NCI-H187 (cell line): ENCODE measurements at places on chromosomes 6 and 20.
A peak's percentile ranks its signal among the peaks of the same experiment; 100 is the strongest.

DNA sequence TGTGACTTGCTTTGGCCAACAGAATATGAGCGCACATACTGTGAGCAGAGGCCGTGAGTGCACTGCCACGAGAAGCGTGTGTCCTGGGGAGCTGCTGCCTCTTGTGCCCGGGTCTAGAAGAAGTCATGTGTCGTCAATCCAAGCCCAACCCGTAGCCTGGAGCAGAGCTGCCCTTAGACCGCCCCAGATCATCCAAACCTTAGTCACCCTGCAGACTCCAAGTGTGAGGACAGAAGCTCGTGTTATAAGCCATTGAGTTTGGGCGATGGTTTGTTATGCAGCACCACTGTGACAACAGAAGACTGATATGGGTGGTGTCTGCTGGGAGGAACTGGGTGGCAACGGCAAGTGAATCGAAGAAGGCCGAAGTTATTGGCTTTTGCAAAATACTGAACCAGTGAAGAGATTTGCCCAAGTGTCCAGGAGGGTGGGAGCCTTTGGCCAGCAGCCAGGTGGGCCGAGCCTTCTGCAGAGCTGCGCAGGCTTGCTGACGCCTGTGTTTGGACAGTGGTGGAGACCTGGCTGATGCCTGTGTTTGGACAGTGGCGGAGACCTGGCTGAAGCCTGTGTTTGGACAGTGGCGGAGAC, 101.3 kb upstream of the SULF2 start:
- no peak for DNase-seq

DNA sequence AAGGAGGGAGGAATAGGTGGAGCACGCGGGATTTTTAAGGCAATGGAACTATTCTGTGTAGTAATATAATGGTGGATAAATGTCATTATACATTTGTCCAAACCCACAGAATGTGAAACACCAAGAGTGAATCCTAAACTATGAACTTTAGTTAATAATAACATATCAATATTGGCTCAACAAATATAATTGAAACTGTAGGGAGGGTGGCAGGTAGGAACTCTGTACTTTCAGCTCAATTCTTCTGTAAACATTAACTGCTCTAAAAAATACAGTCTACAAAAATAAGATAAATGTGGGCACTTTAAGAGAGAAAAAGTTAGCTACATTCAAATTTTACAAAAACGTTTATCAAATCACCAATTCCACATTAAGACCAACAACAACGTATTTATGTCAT, 136.7 kb upstream of the RUNX2 start:
- DNase-seq, result no peak

DNA sequence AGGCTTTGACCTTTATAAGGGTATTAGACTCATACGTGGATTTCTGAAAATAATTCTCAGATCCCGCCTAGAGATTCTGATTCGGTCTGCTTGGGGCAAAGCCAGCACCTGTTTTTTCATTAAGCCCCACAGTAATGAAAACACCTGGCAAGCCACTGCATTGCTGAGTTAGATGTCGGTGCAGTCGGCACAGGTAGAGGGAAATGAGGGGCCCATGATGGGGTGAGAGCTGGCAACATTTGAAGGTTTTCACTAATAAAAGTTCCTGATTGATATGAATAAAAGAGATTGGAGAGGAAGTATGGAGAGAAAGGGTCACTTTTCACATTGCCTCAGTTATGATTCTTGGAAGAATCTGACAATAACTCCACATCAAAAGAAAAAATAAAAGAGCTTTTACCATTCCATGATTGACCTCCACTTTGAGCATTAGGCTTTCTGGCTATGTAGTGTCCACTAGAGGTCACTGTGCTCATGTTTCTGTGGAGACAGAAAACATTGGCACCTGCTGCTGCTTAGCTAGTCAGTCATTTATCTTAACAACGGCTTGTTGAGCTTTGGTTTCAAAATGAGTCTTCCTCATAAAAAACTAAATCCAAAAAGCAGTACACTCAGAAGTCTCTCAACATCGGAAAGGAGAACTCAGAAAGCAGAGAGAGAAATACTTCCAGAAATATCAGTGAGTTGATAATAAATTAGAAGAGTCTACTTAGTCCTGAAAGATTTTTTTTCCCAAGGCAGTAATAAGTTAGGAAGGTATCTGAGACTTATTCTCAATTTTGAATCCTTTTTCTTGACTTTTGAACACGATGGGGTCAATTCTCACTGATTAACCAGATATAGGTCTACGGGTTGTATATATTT, 53.3 kb upstream of the KLHL31 start:
- DNase-seq, result peak; percentile 44

GRCh38 chr6:128057946-128058345, 157.1 kb upstream of the THEMIS start:
- DNase-seq, result no peak

DNA sequence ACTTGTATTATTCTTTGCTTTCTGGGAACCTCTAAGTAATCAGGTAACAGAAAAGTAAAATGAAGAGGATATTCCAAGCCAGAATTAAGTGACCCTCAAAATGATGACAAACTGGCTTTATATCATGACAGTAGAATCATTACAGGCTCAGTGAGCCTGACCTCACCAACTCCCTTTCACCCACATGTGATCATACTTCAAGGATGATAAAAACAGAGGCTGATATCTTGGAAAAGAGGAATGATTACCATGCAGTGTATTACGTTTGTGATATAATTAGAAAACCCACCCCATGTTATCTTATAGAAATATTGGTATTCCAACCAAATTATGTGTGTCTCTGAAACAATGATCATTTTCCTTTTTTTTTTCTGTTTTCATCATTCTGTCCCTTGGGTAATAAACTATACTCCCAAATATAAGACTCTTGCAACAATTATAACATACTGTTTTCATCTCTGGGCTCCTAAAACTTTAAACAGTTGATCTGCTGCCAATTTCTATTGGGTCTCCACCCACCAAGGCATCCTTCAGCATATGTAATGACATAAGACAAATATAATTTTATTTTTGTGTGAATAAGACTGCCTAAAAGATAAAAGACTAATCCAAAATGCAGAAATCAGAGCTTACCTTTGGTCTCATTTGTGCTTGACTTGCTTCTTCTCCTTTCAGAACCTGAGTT, 115.7 kb downstream of the DST start:
- DNase-seq, result no peak

- no peak for DNase-seq
Observed at GRCh38 chr6:124882579-124883393, 79.5 kb upstream of the RNF217 start.

DNA sequence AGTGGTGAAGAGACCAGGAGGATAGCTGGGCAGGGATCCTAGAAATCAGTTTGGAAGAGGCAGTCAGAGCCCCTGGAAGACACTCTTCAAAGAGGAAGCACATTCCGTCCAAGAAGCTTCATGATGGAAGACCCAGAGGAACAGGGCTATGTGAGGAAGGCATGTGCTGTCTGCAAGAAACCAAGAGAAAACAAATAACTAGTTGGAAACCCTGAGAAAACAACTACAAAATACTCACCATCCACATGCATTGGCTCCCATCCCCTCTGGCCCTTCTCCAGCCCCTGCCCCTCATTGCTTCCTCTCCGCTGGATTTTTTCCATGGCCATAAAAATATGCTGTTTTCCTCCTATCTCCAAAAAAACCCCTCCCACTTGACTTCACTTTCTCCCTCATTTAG, 40.9 kb upstream of the SMOC2 start:
- DNase-seq, result no peak

DNA sequence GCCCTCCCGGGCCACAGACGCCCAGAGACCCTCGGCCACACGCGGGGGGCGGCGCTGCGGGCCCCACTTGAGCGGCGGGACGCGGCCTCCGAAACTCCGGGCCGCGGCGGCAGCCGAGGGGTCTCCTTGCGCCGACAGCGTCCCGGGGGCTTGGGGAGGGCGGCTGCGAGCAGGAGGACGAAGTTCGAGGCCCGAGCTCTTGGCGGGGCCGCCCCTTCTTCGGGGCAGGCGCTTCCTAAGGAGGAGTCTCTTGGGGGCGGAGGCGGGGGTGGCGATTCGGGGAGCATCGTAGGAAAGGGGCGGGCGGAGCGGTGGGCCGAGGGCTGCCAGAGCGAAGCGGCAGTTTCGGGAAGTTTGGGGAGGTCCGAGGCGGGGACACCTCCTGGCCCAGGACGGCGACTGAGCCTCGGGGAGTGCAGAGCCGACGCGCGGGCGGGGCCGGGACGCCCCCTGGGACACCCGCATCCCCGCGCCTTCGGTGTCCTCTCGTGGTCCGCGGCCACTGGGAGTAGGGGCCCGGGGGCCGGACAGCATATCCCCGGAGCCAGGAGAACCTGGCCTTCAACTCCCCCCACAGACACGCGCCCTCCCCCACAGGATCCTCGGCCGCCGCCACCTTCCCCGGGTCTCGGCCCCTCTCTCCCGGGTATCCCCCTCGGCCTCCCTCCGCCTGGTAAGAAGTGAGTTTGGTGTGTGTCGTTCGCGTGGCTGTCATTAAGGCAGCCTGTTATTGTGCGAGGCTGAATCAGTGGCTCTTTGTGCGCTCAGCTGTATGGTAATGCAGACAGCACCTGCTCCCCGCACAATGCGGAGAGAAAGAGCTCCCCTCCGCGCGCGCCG, 613 bp upstream of the DLL1 start:
- DNase-seq, result peak; percentile 60

GRCh38 chr20:10633718-10634117, 40.1 kb downstream of the JAG1 start:
- DNase-seq, result no peak

- DNase-seq, result no peak
Observed at GRCh38 chr6:38739532-38739931, 24.4 kb downstream of the DNAH8 start.

DNA sequence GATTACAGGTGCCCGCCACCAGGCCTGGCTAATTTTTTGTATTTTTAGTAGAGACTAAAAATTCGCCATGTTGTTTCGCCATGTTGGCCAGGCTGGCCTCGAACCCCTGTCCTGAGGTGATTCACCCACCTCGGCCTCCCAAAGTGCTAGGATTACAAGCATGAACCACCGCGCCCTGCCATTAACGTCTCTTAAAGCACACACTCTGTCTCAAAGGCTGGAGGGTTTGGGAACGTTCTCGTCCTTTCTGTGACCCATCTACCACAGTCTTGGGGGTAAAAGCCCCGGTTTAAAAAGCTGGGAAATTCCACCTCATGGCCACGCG, 57.8 kb upstream of the ARID1B start:
- no peak for DNase-seq

- DNase-seq, result no peak
Observed at GRCh38 chr20:54115172-54115854, 44.9 kb upstream of the BCAS1 start.

DNA sequence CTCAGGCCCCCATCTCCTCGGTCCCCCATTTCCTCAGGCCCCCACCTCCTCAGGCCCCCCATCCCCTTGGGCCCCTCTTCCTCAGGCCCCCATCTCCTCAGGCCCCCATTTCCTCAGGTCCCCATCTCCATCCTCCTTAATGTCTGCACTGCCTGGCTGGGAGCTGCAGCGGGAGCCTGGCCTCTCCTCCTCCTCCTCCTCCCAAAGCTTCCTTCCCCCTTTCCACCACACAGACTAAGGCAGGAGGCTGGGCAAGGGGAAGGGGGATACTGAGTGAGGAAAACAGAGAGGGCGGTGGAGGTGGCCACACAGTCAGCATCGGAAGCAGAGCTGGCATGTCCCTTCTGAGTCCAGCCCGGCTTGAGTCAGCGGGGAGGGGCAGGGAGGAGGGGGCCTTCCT, 122.6 kb upstream of the RPS6KA2 start:
- DNase-seq, result no peak

DNA sequence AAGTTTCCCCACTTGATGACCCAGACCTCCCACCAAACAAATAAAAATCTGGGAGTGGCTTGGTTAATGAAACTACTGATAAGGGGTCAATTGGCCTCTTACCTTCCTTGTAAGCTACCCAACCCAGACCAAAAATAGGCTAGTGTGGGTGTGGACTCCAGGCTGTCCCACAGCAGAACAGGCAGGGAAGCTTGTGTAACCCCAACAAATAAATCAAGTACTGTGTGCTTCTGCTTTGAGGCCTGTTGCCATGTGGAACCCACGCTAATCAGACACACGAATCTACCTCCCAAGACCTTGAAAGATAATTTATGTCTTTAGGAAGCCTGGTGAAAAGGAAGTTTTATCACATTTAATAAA, 33.7 kb upstream of the PAQR8 start:
- DNase-seq, result no peak

GRCh38 chr6:51472745-51473487, 614.5 kb downstream of the PKHD1 start:
- DNase-seq, result no peak

DNA sequence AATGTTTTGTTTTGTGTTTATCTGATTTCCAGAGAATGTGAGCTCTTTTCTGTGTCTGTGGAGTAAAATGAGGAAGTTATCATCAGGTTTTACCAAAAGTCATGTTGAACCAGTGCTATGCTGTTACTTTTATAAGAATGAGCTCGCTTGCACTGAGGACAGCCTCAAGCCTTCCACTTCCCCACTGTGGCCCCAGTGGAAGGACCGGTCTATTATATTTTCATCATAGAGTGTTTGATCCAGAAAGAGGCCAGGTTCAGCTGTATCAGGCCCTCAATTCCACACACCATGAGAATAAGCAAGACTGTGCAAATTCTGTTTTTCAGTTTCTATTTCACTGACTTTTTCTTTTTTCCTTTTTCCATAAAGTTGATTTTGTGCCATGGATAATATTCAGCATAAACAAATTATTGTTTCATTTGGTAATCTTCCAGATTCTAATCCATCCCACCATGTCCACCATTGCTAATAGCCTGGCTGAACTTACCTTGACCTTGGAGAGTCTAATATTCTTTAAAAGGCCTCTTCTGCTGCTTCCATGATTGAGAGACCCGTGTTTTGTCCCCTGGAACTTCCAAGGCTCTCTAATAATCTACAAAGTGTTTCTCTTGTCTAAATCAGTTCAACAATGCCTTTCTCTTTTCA, 286.2 kb downstream of the THBS2 start:
- DNase-seq, result no peak

- DNase-seq, result no peak
Observed at GRCh38 chr6:69795469-69796072, 1.2 kb downstream of the LMBRD1 start.

DNA sequence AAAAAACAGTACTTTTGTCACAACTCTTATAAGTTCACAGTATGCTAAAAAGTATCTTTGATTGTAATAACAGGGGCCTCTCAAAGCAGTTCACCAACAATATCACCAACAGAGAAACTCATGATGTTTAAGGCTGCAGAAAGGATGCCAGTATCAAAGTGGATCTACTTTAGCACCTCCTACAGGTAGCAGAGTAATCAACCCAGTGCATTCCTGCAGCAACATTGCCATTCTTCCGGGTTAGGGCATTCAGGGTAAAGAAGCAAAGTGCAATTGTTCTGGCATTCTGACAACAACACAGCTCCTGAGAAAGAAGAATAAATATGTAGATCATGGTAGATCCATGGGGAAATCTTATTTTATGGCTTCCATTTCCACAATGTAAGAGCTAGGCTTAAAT, 7.6 kb upstream of the SLC17A4 start:
- DNase-seq, result no peak

DNA sequence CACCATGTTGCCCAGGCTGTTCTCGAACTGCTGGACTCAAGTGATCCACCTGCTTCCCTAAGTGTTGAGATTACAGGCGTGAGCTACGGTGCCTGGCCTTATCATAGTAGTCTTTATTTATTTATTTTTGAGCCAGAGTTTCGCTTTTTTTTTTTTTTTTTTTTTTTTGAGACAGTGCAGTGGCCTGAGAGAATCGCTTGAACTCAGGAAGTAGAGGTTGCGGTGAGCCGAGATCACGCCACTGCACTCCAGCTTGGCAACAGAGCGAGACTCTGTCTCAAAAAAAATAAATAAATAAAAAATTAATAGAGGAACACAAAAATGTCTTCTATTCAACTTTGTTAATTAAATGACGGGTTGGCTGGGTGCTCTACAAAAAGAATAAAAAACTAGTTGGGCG, 12.9 kb downstream of the MAPRE1 start:
- no peak for DNase-seq
